ENCODE measurements at places on chromosomes 6 and 20.

DNA sequence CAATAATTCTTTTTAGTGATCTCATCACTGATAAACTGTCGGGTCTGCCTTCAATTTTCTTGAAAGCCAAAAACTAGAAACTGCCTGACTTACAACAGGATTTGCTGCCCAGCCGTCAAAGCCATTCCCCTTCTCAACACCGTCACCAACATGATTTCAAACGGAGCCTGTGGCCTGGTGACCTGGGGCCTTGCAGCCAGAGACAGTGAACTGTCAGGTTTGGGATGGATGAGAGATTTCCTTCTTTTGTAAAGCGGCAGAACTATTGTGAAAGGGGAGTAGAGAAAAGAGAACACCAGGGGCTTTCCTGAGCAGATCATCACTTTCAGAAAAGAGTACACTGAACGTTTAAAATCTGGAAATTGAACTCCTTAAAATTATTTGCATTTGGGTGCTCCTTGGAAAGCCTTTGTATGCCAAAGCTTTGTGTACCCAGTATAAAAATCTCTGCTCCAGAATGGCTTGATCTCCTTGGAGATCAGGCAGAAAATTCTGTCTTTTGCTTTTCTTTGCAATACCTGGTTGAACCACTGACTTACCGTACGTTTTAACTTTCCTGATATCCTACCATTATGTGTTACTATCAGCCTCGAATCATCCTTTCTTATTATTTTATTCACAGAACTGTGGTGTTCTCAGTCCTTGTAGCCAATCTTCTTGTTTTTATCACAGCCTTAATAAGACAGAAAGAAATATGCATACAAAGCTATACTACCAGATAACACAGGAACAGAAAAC lies 125.2 kb downstream of the PACRG start:
- no peak for DNase-seq

- DNase-seq = no peak
Measured at GRCh38 chr6:31697555-31697954, 5.6 kb downstream of the ABHD16A start.

DNA sequence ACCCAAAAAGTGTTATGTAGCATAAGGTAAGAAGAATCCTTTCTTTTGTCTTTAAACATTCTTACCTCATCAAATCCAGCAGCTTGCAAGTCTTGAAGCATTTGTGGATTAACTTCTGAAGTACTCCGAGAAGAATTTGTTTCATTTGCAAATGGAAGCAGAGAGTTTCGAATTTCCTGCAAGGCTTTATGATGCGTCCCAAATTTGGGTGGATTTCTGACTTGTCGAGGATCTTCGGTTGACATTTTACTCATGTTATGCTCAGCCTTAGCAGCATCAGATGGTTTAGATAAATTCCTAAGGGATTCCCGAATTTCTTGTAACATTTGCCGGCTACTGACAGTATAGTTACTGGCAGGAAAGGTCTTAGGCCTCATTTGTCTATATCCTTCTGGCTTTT lies 16.2 kb downstream of the LATS1 start:
- no peak for DNase-seq

DNA sequence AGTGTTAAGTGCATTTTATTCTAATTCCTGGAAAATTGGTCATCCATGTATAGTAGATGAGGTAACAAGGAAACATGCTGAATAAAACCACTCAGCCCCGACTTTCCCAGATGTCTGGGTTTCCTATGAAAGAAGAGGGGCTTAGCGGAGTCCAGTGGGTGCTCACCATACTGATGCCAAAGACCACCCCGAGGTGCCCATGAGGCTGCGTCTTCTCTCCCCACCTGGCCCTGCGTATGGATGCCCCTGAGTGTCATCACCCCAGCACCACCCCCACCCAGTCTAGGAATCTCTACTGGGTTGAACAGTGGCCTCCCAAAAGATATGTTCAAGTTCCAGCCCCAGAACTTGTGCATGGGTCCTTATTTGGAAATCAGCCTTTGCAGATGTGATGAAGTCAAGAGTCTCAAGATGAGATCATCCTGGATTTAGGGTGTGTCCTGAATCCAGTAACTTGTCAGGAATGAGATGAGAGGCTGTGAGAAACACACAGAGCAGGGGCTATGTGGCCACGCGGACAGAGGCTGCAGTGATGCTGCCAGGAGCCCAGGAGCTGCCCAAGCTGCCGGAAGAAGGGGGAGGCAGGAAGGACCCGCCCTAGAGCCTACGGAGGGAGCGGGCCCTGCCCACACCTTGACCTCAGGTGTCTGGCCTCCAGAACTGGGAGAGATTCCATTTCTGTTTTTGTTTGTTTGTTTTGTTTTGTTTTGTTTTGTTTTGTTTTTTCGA lies 124.6 kb upstream of the CDH4 start:
- DNase-seq = no peak

DNA sequence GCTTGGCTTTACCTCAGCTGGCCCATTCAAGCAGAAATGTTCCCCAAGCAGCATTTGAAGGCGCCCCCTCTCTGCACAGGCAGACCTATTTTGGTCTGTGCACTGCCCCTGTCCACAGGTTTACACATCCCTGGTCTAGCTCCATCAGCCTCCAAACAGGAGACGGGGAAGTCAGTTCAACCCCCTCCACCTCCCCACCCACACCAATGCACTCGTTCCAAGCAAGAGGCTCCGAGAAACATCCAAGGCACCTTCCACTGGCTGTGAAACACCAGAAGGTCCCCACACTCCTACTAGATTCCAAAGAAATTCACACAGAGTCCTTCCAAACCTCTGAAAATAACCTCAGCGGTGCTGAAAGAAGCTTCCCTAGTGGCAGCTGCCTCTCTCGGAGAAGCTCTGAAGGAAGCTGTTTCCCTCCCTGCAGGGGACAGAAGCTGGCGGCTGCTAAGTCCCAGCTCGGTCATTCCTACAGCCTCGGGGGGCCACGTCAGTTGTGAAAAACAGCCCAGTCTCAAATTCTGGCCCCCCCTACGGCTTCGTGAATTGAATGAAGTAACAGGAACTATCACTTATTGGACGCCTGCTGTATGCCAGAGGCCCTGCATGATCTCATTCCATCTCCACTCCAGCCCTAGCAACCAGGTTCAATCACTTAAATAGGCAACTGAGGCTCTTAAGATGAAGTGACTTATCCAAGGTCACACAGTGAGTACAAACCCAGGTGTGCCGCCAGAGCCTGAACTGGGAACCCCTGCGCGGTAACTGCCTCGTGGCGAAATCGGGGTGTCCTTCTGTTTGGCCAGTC lies 815 bp downstream of the SPATA2 start:
- DNase-seq = no peak
